ENCODE measurements at places on chromosomes 7 and 10.

DNA sequence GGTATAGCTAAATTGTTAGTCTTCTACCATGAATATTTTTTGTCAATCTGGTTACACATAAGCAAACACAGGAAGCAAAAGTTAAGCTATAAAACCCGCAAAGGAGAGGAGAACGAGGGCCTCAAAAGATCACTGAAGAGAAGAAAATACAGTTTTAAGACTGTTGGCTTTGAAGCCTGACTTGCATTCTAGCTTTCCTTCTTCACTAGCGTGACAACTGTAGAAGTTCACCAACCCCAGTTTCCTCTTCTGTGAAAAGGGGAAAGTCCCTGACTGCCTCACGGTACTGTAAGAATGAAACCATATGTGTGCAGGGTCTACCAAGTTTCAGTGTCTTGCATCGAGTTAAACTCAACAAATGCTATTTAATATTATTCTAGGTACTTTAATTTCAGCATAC is 7.5 kb upstream of the LRRN3 start:
- no peak for DNase-seq

DNA sequence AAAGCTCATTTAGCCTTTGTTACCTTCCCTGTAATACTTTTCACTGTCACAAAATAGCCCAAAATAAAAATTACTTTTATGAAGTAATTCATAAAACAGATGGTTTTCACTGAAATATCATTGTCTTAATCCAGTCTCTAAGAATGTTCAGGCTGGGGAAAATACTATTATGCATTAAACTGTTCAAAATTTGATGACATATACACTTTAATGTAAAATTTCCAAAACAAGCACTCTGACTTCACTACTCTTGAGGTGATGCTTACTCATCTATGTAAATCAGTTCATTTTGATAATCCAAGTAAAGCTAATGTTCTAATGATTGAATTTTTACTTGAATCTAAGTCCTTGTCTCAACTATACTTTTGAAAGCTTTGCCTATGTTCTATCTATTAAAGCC is 127.9 kb downstream of the KMT2C start:
- DNase-seq, result no peak

DNA sequence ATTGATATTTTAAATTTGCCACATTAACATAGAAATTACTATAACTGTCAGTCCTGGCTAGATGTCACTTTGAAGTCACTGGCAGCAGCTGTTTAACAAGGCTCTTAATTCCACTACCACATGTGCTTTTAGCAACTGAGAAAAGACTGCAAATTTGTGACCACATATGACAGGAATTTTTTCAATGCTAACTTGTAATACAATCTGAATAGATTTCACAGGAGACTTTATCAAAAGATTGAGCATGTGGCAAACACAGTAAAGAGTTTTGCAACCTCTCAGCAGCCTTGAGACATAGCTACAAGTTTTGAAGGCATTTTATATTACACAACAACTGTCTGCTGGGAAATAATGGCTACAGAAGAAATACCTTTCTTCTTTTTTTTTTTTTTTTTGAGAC is 73.0 kb downstream of the MICU1 start:
- DNase-seq, result no peak

GRCh38 chr7:37483627-37484026 is 35.0 kb upstream of the ELMO1 start:
- DNase-seq, result no peak

DNA sequence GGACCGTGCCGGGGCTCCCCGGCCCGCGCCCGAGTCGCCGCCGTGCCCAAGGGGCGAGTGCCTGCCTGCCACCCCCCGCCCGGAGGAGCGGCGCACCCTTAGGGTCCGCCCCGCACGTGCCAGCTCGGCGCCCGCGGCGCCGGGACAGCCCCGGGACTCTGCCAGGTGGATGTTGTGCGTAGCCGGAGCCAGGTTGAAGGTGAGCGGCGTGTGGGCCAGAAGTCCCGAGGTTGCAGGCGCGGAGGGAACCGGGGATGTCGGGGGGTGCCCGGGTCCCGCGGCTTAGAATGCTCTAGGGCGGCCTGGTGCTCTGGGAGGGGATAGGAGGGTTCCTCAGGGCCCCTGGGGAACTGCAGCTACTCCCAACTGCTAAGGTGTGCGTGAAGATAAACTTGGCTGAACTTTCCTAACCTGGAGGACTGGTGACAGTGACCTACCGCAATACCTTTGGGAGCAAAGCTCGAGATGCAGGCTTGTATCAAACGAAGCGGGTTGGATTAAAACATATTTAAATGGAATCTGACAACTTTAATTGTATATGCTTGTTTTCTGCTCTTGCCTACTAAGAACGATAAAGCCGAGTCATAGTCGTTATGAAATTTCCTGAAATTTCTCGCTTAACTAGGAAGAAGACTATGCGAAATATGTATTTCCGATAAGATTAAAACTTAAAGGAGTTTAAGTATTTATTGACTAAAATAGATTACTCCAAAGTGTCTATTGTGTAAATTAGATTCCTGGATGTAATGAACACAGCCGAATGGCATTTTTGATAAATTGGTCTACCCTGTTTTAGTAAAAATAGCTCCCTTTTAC is at the start of gene CUX1:
Gene CUX1, plus strand, starts transcription at position 156 of the 816 bp plus-strand sequence. Its CDS starts 14 bp downstream, at position 170.
- DNase-seq, result no peak

GRCh38 chr10:106436123-106436715 is 728.3 kb downstream of the SORCS1 start:
- no peak for DNase-seq

All from NCI-H524 treated with DMSO at 0.1 percent for 48 hours (cell line).